ENCODE measurements at places on chromosomes 12 and 14. TPM values are rescaled to one million over a fixed set of nuclear protein-coding genes. Genes with fewer than 3 reads are reported as not detected.

- no peak overlapping the region for H3K4me3 ChIP-seq
- H3K4me1 ChIP-seq: peaks cover 5% of the 10 kb centered on the region
- H3K36me3 ChIP-seq: peaks cover 25% of the 10 kb centered on the region
- H3K27me3 ChIP-seq: no peaks in the 10 kb centered on the region
- no peak overlapping the region for H3K27ac ChIP-seq
Observed at GRCh38 chr14:23326491-23327332, 5.5 kb downstream of the PABPN1 start.

- no peaks in the 10 kb centered on the region for H3K36me3 ChIP-seq
- no peaks in the 10 kb centered on the region for H3K27me3 ChIP-seq
- peaks cover 17% of the 10 kb centered on the region for H3K4me1 ChIP-seq
- H3K27ac ChIP-seq: no peak overlapping the region
Observed at GRCh38 chr12:69502345-69503081, 32.3 kb downstream of the FRS2 start.

DNA sequence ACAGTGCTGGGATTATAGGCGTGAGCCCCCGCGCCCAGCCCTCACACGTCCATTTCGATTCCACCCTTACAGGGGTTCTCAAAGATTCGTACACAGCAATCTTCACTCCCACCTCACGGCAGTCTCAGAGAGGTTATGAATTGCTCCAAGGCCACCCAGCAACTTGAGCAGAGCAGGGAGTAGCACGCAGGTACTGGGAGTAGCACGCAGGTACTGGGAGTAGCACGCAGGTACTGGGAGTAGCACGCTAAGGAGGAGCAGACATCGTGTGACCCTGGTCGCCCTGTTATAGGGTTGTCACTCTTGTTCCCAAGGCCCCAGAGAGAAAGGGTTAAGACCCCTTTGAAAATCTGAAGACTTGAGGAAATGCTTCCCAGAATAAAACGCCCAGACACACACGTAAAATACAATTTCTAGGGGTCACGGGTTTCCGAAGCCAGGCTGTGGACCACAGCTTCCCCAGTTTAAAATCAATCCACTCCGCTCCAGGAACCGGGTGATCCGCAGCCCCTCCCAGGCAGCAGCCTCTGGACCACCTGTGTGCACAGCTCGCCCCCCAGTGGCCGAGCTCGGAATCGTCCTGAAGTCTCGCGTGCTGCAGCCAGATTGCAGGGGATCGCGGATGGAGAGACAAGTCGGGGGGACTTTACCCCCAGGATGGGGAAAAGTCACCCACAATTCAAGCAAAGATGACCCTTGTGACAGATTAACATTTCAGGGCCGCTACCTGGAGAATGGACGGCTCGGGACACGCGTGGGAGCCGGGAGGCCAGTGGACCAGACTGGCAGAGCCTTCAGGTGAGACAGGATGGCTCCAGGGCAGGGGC lies 92.0 kb downstream of the SCARB1 start:
- H3K4me3 ChIP-seq: no peak overlapping the region
- no peaks in the 10 kb centered on the region for H3K27me3 ChIP-seq
- H3K36me3 ChIP-seq: no peaks in the 10 kb centered on the region
- peaks cover 21% of the 10 kb centered on the region for H3K4me1 ChIP-seq
- no peak overlapping the region for H3K27ac ChIP-seq
- no peak for DNase-seq

- H3K27ac ChIP-seq: no peak overlapping the region
- no peaks in the 10 kb centered on the region for H3K36me3 ChIP-seq
- no peaks in the 10 kb centered on the region for H3K27me3 ChIP-seq
- no peak for DNase-seq
Observed at GRCh38 chr12:108119126-108119973, 9.7 kb upstream of the WSCD2 start.

- H3K27me3 ChIP-seq: no peaks in the 10 kb centered on the region
- DNase-seq: peak; percentile 14
- H3K36me3 ChIP-seq: no peaks in the 10 kb centered on the region
- no peak overlapping the region for H3K4me3 ChIP-seq
- no peaks in the 10 kb centered on the region for H3K4me1 ChIP-seq
Observed at GRCh38 chr12:94941440-94941862, 62.0 kb downstream of the NDUFA12 start.

The KLRK1 gene
- not detected for total RNA-seq

DNA sequence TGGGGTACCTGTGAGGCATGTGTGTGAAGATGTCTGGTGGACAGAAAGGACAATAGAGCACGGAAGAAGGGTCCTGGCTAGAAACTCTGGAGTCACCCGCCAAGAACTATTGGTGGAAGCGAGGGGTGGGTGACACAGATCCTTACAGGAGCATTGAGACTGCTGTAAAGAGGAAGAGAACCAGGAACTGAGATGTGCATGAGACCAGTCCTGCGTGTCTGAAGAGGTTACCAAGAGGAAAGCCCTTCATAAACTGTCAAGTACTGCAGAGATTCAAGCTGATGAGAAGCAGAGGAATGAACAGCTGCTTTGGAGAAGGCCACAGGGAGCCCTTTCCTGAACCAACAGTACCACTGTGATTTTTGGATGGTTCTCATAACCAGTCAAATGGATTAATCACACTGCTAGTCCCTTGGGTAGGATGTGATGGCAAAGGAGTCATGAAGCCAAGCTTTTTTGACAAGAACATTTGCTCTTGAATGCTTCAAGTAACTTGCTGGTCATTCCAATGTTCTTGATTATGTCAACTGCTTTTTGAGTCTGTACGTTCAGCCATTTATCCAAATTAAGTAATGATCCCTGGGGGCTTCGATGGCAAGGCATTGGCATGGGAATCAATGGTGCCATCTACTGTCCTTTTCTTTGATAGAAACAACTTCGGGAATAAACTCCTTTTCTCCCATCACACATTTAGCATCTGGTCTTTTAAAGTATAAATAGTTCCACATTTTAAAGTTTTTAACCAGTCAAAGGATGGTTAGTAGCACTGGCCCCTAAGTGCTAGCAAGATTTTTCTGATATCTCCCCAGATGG lies 42.9 kb downstream of the GPR135 start:
- H3K4me3 ChIP-seq: no peak overlapping the region
- H3K27ac ChIP-seq: peak overlapping the region; percentile 65
- H3K27me3 ChIP-seq: no peaks in the 10 kb centered on the region
- no peaks in the 10 kb centered on the region for H3K36me3 ChIP-seq
- H3K4me1 ChIP-seq: peaks cover 7% of the 10 kb centered on the region

DNA sequence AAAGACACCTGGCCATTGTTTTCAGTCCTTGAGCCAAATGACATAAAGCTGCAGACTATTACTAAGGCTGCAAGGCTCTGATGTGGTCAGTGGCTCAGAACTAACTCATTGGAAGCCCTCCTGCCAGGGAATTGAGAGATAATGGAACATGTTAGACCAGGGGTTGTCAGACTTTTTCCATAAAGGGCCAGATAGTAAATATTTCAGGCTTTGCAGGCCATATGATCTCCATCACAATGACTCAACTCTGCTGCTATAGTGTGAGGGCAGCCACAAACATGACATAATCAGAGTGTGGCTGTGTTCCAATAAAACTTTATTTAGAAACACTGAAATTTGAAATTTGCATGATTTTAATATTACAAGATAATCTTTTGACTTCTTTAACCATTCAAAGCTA lies 140.3 kb downstream of the TMEM30B start:
- H3K4me3 ChIP-seq: no peak overlapping the region
- no peaks in the 10 kb centered on the region for H3K36me3 ChIP-seq
- H3K4me1 ChIP-seq: peaks cover 10% of the 10 kb centered on the region
- no peak for DNase-seq
- no peak overlapping the region for H3K27ac ChIP-seq

- DNase-seq: peak; percentile 87
- no peak overlapping the region for H3K27ac ChIP-seq
- H3K36me3 ChIP-seq: peaks cover 6% of the 10 kb centered on the region
- peaks cover 29% of the 10 kb centered on the region for H3K4me1 ChIP-seq
Observed at GRCh38 chr12:48996794-48997718, 2.1 kb downstream of the DDN start.

DNA sequence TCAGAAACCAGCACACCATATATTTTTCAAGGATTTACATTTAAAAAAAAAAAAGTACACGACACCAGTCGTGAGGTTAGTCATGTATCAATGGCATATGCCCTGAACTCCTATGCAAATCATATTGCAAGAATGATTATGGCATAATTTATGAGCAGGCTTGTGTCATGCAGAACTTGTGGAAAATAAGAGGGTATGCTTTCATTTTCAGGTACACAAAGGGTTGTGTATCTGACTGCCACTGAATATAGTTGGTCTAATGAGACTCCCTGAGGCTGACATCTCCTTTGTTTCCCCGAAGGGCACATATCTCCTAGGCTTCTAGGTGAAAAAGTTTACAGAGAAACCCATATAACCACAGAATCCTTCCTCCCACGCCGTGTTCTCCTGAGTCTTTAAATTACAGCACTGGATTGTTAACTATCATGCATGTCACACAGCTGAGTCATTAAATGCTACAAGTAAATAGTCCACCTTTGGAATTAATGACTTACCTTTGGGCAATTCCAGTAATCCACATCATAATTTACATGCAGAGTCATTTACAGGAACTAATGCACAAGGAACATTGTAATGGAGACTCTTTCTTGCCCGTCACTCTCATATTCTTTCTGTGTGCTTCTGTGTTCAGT lies 356.7 kb upstream of the DIO2 start:
- no peak overlapping the region for H3K27ac ChIP-seq
- H3K4me3 ChIP-seq: no peak overlapping the region
- H3K36me3 ChIP-seq: no peaks in the 10 kb centered on the region
- no peak for DNase-seq
- H3K27me3 ChIP-seq: no peaks in the 10 kb centered on the region

DNA sequence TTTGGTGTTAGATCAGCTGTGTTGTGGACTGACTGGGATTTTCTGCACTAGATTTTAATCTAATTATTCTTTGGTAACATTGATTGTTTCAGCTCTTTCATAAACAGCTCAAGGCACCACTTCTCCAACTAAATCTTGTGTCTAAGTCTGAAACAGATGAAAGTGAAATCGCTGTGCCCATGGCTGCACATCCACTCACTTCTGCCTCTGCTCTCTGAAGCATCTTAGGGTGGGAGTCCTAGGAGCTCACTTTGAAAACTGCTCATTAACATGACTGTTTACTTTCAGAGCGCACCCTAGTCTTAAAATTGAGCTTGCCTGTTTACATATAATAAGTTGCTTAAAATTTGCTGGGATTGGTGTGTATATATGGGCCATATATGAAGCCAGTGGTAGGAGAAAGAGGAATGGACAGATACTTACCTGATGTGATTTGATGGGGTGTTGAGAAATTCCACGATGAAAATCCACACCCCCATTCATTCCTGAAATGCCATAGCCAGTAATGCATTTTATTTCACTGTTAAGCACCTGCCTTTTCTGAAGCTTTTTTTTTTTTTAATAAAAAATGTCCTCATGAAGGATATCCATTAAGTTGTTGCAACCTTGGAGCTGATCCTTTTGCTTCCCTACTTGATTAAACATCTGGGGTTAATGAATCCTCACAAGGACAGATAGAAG lies 52.8 kb downstream of the PPFIBP1 start:
- H3K4me1 ChIP-seq: peaks cover 31% of the 10 kb centered on the region
- H3K36me3 ChIP-seq: no peaks in the 10 kb centered on the region
- H3K27ac ChIP-seq: no peak overlapping the region

The GLIPR1L1 gene
- not detected for total RNA-seq

The CPNE6 gene
- not detected for total RNA-seq

GRCh38 chr12:110039085-110039807 lies 9.1 kb downstream of the C12orf76 start:
- peaks cover 6% of the 10 kb centered on the region for H3K4me1 ChIP-seq
- peak; percentile 73 for DNase-seq
- peak overlapping the region; percentile 82 for H3K27ac ChIP-seq

The RPGRIP1 gene
- total RNA-seq: not detected

The KRT71 gene
- total RNA-seq: not detected

DNA sequence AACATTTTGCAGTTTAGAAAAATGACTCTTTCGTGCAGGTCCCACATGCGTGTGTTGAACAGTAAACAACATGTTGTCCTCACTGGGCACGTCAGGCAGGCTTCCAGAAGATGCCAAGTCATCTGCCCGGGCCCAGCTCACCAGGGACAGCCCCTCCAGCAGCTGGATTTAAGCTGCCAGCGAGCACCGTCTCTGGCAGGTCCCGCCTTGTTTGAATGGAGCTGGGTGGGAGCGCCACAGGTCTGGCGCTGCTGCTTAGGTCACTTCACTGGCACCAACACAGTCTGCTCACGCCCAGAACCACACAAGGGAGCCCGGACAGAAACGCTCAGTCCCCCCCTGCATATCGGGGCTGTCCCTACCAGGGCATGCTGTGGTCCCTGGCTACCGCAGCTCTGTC lies 33.1 kb upstream of the MMP17 start:
- no peaks in the 10 kb centered on the region for H3K27me3 ChIP-seq
- no peak overlapping the region for H3K27ac ChIP-seq
- no peaks in the 10 kb centered on the region for H3K4me1 ChIP-seq
- no peak for DNase-seq
- H3K4me3 ChIP-seq: no peak overlapping the region

DNA sequence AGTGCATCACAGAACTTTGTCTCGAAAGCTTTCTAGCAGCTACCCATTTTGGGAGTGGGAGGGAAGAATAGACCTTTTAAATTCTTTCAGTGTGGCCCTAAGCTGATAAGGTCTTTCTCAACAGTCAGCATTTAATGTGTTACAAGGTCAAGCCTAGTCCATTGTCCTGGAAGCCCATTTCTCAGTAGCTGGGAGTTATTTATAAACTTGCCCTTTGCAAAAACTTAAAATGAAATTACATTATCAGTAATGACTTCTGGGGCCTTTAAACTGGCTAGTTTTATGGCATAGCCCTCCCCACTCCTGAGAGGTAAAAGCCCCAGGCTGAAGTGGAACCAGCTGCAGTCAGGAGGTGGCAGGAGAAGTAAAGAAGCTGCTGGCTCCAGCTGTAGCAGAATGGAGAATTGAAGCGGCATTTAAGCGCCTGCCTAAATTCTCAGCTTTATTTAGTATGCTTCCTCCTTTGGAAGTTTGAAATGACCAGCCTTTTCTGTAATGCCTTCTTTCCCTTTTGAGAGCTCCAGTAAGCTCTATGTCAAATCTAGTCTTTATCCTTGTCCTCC lies 12.4 kb downstream of the COPZ1 start:
- DNase-seq: no peak
- peaks cover 19% of the 10 kb centered on the region for H3K36me3 ChIP-seq
- H3K4me3 ChIP-seq: peak overlapping the region; percentile 34
- no peaks in the 10 kb centered on the region for H3K27me3 ChIP-seq
- peak overlapping the region; percentile 72 for H3K27ac ChIP-seq

DNA sequence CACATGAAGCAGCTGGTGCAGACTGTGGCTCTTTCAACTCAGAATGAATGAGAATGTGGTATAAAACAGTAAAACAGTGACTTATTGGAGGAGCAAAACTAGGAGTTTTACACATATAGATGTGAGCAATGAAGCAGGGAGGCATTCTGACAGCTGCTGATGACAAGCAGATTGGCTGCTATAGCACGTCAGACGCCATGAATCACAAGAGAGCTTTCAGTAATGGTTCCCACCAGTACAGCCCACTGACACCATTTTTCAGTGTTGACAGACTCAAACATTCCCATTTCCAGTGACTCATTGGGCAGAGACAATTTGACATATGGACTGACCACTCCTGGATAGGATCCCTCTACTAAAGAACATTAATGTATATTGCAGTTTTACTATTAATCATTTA lies 24.6 kb upstream of the FSCB start:
- H3K27ac ChIP-seq: no peak overlapping the region
- H3K36me3 ChIP-seq: no peaks in the 10 kb centered on the region
- no peaks in the 10 kb centered on the region for H3K27me3 ChIP-seq

- no peak for DNase-seq
- H3K27me3 ChIP-seq: no peaks in the 10 kb centered on the region
- H3K36me3 ChIP-seq: no peaks in the 10 kb centered on the region
Observed at GRCh38 chr14:68534276-68534675, 258.6 kb downstream of the ZFP36L1 start.

- H3K36me3 ChIP-seq: peaks cover 63% of the 10 kb centered on the region
- H3K4me3 ChIP-seq: no peak overlapping the region
- H3K4me1 ChIP-seq: peaks cover 10% of the 10 kb centered on the region
- H3K27ac ChIP-seq: no peak overlapping the region
- H3K27me3 ChIP-seq: no peaks in the 10 kb centered on the region
Observed at GRCh38 chr12:56110571-56110970, 5.9 kb upstream of the RPL41 start.

The TMEM121 gene
- 34.6 TPM for total RNA-seq
